ENCODE measurements at places on chromosomes 16 and 17.

DNA sequence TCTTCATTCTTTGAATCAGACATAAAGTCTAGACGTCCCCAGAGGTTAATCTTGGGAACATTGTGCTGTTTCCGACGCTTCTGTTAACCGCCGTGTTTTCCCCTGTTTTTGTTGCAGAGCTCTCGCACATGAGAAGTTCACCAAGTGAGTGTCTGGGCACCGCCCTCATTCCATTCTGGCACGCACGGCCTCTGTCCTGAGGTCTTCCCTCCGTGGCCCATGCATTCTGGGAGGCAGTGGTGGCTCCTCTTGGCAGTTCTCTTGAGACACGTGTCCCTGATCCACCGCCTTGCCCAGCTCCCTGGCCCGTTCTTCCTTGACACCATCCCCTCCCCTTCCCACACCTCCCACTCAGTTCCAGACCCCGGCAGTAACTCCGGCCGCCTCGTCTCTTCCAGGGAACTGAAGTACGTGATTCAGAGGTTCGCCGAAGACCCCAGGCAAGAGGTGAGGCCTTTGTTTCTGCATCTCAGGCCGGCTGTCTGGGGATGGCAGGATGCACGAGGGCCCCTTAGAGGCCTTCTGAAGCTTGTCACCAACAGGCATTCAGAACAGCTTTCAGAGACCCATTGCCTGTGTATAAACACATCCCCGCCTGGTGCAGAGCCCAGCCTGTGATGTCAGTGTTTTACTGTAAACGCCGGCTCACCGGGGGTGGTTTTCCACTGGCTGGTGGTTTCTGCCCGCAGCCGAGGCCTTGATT lies 85.9 kb upstream of the PLCG2 start:
- no peak for DNase-seq

DNA sequence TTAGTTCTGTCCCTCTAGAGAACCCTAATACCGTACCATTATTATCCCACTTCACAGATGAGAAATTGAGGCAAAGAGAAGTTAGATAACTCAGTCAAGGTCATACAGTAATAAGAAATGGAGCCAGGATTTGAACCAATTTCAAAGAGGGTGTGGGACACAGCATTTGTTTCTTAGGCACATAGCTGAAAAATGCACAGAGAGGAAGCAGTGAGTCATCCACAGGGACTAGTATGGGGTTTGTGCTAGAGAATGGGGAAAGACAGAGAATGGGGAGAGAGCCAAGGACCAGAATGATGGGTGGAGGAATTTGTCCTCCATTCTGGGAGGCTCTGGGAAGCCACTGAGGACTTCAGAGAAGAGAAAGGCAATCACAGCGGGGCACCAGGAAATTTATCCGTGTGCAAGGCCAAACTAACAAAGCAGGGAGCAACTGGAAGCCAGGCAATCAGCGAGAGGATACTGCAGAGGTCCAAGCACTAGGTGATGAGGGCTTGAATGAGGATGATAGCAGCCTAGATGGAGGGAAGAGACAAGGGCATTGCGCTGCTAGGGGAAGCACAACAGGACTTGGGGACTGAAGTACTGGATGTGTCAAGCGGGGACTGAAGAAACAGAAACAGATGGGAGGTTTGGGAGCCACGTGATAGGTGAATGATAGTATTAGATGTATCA lies 78.1 kb upstream of the ZFHX3 start:
- DNase-seq, result no peak

- DNase-seq, result no peak
Observed at GRCh38 chr17:6712854-6713129, 377 bp downstream of the SLC13A5 start.

DNA sequence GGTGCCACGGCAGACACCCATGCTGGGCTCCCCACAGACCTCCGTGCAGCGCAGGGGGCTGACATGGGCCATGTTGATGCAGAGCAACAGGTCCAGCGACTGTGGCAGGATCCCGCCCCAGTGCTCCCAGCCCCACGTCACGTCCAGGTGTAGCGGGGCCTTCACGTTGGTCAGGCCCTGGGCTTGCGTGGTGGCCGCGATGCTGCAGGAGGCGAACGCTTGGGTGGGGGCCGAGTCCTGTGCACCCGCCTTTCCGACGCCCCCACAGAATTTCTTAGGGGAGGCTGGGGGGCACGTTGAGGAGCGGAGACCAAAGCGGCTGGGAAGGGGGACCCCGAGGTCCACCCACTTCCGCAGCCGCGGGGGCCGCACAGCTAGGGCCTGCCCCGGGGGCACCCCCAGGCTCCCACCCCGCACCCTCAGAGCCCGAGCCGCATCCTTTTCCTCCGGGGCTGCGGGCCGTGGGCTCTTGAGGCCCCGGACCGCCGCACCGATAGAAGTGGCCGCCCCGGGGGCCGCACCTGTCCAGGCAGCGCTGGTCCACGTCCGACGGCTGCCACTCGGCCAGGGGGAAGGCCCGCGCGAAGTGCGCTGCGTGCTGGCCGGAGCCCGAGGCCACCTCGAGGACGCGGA lies 416 bp downstream of the METTL26 start:
- no peak for DNase-seq

DNA sequence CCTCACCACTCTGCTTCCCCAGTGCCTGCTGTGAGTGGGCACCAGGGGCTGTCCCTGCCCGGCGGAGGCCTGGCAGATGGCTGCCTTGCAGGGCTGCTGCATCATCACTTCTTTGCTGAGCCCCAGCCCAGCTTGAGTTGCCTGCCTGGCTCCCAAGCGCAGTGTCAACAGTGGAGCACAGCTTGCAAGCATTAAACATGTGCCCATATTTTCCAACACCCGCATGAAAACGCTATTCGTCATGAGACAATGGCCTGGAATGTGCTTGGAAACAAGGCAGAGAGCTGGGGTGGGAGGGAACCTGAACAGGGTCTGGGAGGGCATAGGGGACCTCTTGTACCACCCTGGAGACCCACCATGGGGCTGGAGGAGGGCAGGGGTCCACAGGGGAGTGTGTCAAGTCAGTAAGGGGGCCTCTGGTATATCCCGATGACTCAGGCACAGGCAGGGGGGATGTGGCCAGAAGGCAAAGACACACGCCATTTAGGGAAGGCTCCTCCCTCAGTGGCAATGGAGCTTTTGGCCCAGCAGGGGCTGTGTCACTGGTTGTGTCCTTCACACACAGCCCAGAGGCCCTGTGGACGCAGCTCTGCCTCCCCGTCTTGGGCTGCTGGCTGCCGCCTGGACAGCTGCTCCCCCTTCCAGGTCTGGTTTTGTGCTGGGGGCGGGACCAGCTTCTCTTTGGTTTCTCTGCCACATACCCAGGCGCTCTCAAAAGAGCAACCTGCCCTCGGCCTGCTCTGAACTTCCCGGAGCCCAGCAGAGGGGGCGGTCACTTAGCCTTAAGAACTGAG lies 17.4 kb upstream of the MTSS2 start:
- no peak for DNase-seq

GRCh38 chr16:86243123-86243473 lies 267.2 kb upstream of the FOXF1 start:
- no peak for DNase-seq

DNA sequence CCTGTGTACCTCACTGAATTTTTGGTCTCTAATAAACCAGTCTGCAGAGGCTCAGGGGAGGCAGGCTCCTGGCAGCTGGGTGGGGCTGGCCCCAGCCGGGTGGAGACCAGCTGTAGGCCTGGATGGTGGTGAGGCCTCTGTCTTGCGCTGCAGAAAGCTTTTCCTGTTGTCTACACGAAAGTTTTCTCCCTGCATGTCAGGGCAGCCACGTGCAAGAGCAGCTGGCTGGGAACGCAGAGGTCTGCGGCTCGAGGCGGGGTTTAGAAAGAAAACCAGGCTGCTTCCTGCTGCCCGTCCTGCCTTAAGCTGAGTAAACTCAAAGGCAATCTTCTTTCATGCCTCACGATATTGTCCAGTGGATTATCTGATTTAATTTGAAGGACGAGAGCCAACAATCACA lies 2.4 kb downstream of the SERPINF1 start:
- DNase-seq, result no peak

DNA sequence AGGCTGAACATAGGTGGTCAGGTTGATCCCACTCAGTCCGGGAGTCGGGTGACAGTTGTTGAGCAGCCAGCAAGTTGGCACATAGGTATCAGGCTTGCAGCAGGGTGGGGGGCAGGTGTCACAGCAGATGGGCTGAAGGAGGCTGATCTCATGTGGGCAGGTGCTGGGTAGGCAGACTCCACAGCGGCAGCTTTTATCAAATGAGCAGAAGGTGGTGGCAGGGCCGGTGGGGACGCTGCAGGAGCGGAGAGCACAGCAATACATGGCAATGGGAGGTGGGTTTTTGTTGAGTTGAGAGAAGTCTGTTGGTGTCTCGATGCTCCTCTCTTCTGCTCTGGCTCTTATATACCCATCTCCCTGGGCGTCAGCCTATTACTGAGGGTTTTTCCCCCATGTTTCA lies at the start of gene KRTAP3-1:
KRTAP3-1 (minus strand) TSS at position 318 of the 400 bp plus-strand sequence; CDS start at position 264, 54 bp downstream.
- DNase-seq, result peak; percentile 85

DNA sequence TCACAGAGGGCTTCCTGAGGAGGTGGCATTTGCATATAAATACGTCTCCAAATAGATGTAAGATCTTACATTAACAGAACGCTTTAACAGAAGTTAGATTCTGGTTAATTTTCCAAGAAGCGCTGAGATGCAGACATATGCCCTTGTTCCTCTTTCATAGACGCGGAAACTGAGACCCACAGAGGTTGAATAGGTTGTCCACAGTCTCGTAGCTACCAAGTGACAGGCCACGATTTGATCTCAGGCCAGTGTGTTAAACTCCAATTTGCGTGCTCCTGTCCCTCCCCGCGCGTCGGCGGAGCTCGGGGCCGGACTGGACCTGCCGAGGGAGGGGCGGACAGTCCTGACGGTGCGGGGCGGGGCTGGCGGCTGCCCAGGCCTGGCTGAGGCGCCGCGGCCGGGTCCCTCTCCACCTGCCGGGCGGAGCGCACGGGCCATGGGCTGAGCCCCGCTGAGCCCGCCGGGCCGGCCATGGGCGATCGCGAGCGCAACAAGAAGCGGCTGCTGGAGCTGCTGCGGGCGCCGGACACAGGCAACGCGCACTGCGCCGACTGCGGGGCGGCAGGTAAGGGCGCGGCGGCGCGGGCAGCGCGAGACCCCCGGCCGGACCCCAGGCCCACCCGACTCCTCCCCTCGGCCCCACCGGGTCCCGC lies at the start of gene ADAP2:
ADAP2 (plus strand) TSS at position 402 of the 653 bp plus-strand sequence; CDS start at position 472, 70 bp downstream.
- no peak for DNase-seq

- no peak for DNase-seq
Observed at GRCh38 chr16:73877150-73877549, 419.5 kb upstream of the PSMD7 start.

- no peak for DNase-seq
Observed at GRCh38 chr17:10306585-10306984, 66.2 kb downstream of the MYH13 start.

GRCh38 chr16:1435921-1436697 lies 5.2 kb downstream of the PERCC1 start:
- DNase-seq, result no peak

- DNase-seq, result no peak
Observed at GRCh38 chr16:31269541-31269940, 9.8 kb downstream of the ITGAM start.

DNA sequence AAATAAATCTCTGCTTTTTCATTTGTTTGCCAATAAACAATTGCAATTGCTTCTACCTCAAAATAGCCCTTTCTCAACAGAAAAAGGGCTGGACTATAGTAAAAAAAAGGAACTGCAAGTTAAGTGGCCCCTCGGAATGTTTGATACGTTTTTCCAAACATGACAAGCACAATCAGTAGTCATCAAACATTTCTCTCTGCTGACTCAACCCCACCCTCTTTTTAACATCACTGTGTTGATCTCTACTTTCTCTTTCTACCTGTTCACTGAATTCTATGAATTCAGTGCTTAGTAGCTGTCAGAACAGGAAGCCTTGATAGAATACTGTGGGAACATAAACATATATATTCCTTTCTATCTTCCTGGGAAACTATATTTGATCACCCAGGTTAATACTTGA lies 116.5 kb upstream of the AXIN2 start:
- DNase-seq, result no peak

DNA sequence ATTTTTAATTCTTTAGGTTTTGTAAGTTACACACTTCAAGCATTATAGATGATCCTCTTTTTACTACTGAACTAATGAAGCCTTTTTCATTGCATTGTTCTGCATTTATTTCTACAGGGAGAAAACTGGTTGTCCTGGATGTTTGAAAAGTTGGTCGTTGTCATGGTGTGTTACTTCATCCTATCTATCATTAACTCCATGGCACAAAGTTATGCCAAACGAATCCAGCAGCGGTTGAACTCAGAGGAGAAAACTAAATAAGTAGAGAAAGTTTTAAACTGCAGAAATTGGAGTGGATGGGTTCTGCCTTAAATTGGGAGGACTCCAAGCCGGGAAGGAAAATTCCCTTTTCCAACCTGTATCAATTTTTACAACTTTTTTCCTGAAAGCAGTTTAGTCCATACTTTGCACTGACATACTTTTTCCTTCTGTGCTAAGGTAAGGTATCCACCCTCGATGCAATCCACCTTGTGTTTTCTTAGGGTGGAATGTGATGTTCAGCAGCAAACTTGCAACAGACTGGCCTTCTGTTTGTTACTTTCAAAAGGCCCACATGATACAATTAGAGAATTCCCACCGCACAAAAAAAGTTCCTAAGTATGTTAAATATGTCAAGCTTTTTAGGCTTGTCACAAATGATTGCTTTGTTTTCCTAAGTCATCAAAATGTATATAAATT lies 53.0 kb downstream of the TUBD1 start:
- no peak for DNase-seq

DNA sequence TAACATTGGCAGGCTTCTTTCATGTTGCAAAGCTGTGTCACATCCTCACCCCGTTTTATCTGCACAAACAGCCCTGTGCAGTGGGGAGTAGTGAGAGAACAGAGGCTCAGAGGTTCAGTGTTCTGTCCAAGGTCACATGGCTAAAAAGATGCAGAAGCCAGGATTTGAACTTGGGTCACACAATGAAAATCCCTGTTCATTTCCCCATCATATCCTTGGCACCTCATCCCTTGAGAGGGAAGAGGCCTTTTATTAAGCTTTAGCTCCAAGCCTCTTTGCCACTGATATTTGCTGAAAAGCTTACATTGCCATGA lies 106.6 kb downstream of the AMFR start:
- DNase-seq, result no peak

GRCh38 chr17:1762901-1763898 lies 1.3 kb downstream of the SERPINF1 start:
- DNase-seq, result no peak

DNA sequence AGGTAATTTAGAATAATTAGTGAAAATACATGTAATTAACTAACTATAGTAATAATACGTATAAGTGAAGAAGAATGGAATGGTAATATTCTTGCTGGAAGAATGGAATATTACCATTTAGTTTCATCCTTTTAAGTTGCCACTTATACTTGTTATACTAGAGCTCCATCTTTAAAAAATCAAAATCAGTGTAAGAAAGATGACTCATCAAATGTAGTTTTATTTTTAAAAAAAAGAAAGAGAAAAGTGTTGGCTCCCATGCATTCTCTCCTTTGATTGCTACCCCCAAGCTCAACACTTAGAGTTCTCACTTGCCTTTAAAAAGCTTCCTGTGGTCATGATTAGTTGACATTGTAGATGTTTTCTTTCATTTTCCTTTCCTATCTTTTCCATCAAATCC lies 82.4 kb upstream of the KIF2B start:
- DNase-seq, result no peak

- DNase-seq, result no peak
Observed at GRCh38 chr16:9484426-9484825, 393.0 kb downstream of the HAPSTR1 start.

Measured in NCI-H2029 (cell line).